NCI-H1048 (cell line): ENCODE measurements at places on chromosomes 1 and 21.

- DNase-seq: no peak
These were observed 58.6 kb upstream of the GJB5 start for GRCh38 chr1:34696230-34696629.

GRCh38 chr1:86948212-86948611 is 33.8 kb downstream of the HS2ST1 start:
- DNase-seq: no peak

DNA sequence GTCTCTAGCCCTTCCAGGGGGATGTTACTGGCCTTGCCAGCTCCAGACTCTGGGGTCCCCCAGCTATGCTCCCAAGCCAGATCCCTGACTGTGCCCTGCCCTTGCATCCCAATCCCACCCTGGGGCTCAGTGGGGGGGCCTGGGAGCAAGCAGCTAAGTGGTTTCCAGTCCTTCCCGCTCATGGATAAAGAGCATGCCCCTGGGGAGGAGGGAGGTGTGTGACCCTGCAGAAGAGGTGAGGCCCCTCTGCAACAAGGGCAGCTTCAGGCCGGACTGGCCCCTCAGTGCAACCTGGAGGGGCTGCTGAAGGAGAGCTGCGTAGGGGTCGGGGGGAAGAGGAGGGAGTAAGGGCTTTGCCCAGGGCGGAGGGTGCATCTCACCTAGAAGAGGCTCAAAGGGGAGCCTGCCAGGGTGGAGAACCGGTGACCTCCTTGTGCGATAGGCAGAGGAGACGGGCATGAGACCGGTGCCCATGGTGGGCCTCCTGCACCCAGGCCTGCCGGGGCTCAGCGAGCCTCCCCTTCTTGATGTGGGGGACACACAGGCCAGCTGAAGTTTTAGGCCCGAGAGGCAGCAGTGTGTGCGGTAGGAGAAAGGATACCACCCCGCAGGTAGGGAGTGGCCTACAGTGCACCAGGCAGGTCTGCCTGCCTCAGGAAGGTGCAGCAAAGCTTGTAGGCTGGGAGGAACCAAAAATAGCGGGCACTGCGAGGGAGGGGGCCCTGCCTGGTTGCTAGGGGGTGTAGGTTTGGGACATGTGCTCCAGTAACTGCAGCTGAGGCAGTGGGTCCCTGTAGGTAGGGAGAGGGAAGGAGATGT is 3.1 kb downstream of the OBSCN start:
- no peak for DNase-seq

DNA sequence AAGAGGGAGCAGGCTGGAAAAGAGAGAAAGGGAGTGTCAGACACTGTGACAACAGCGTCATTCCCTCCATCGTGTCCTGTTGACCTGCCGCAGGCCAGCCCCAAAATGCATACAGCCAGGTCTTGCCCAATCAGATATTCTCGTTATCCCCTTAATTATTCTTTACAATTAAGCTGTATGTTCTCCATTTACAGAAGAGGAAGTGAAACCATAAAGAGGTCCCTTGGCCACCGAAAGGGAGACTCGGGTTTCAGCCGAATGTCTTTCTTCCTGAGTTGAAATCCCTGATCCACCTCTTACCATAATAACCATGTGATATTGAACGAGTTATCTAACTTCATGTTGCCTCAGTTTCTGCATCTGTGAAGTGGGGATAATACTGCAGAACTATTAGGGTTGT is 70.5 kb downstream of the IGSF21 start:
- DNase-seq: no peak

DNA sequence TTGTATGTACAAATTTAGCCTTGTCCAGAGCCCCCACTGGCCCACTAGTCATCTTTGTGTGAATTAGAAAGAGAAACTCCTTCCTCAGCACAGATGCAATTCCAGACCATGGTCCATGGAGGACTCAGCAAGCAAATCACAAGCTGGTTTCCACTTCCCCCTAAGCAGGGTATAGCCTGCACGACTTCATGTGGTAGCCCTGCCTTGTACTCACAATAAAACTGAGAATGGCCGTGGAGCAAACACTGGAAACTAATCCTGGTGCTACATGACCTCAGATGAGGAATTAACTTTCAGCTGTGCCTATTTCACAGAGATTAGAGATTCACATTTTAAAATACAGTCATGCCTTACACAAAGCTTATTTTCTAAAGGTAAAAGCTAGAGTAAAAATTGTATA is 32.5 kb downstream of the KCNH1 start:
- no peak for DNase-seq

DNA sequence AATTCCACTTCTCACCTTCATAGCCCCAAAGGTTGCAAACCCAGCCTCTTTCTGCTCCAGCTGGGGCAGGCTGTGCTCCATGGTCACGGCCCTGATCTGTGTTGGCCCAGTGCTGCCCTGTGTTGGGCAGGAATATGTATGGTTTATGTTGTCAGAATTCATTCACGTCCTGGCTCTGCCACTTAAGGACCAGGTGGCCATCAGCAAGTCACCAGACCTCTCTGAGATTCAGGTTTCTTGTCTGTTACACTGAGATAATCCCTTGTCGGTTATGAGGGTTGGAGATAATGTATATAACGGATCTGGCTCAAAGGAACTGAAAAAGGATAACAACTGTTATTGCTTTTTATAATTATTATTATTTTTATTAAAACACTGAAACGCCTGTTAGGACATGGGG is 39.1 kb upstream of the SELENON start:
- DNase-seq: no peak

- DNase-seq: no peak
These were observed 10.9 kb downstream of the OLIG2 start for GRCh38 chr21:33036430-33037162.

- no peak for DNase-seq
These were observed 265.0 kb upstream of the USP24 start for GRCh38 chr1:55480029-55480795.

DNA sequence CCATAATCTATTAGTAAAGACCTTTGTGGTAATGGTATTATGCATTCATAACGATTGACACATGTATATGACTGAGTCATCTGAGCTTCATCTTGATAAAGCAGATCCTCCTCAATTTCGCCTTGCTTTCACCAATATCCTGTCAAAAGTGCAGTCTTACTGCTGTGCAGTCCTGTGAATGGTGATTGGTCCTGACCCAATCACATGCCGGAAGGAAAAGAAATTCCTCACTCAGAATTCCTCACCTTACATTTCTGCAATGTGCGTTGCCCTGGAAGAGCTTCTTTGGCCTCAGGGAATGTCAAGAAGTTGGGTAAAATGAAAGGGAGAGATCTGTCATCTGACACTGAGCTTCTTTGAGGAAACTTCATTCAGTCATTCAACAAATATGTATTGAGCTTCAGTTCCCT is 121.0 kb upstream of the TSPAN2 start:
- DNase-seq: no peak

DNA sequence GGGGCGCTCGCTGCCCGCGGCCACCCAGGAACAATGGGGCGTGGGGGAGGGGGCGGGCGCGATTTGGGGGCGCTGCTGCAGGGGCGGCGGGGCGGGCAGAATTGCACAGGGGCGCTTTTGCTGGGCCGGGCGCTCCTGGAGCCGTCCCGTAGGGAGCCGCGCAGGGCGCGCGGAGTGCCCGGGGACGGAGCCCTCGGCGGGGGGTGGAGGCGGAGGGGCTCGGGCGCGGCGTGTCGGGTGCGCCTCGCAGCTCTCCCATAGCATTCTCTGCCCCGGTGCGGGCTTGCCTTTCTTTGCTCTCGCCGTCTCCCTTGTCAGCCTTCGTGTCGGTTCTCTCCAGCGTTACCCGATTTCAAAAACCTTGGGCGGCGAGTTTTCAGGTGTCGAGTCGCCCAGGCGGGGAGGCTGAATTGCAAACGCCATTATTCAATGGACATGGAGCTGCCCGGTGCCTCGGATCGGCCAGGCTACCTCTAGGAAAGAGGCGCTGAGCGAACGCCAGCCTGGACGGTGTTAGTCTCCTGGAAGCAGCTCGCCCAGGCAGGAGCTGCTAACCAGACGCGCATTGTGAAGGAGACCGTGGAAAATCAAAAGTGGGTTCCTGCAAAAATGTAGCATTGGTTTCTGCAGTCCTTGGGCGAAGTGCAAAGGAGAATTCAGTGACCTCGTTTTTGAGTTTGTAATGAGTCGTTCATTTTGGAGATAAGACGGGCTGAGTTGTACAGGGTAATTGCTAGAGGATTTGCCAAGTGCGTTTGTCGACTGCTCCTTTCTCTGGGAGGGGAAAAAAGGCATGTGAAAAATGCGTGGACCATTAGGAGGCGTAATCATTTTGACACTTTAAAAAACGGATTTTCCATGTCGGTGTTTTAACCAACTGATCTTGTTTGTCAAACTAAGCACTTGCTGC is 626 bp downstream of the CXADR start:
- DNase-seq: no peak

DNA sequence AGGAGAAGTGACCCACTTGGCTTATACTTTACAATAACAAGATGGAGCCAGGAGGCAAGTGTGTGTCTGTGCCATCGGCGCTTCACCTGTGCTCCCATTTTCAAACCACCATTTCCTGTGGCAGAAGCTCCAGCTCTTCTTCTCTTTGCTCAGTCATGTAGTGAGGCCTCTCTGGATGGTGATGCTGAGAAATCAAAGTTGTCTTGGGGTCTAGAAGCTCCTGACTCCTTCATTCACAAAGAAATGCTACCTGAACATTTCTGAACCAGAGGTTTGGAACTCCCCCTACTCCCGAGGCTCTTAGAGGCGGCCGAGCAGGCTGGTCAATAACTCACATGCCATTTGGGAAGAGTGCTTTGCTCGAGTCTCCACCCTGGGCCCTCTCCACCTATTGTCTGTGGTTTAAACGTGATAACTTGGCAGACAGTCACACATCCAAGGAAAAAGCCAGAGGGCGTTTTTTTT is 18.0 kb downstream of the SLAMF1 start:
- no peak for DNase-seq

- no peak for DNase-seq
These were observed 39.5 kb downstream of the EPHB2 start for GRCh38 chr1:22749919-22750684.

GRCh38 chr1:175319912-175320230 is 127.3 kb upstream of the KIAA0040 start:
- DNase-seq: no peak

DNA sequence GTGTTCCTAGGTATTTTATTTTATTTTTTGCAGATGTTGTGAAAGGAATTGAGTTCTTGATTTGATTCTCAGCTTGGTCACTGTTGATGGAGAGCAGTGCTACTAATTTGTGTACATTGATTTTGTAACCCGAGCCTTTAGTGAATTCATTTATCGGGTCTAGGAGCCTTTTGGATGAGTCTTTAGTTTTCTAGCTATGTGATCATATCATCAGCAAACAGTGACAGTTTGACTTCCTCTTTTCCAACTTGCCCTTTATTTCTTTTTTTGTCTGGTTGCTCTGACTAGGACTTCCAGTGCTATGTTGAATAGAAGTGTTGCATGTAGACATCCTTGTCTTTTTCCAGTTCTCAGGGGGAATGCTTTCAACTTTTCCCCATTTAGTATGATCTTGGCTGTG is 138.9 kb downstream of the LHX8 start:
- no peak for DNase-seq

DNA sequence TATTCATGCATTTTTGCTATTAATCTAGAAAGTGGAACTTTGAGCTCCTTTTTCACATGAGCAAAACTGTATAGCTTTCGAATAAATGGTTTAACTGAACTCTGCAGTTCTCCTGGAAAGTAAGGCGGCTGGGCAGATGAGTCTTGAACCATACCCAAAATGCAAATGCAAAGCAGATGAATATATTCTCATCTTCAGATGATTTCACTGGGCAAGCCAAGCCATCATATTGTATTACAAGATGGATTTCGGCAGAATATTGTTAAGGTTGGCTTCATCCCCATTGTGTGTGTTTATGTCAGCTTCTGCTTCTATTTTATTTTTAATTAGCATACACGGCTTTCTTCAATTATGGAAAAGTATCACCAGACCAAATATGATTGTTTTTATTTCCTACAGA is 209.6 kb downstream of the GREM2 start:
- DNase-seq: no peak

DNA sequence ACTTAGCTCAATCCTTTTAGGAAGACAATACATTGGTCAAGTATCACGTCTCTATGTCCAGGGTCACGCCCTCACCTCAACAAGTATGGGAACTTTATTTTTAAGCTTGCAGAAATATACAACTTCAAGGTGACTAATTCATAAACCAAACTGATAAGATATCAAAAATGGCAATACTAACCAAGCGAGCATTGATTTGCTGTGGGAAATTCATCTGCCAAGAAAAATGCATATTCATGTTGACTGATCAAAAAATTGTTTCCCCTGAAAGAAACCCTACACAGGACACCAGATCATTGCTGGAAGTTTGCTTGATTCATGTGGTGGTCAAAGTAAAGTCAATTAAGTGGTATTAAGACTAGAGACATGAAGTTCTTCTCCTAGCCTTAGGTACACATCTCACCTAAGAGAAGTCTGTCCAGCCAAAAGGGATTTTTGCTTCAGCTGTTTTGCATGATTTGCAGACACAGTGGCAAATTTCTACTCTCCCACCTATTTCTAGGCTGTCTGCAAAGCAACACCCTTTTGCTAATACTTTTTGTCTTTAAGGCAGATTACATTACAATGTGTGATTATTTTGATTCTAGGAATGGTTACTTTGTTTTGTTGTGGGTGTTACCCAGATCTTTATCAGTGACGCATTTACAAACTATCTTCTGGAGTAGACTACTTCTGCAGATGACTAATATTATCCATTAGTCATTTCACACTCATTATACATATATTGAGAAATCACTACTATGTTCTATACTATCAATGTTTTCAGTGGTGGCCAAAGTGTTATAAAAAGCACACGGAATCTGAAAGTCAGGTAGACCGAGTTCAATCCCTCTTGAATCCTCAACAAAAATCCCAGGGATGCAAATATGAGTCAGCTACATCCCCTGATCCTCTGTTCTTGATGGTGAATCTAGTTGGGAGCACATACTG is 12.4 kb downstream of the SAMSN1 start:
- no peak for DNase-seq

- no peak for DNase-seq
These were observed 526.3 kb downstream of the MATN1 start for GRCh38 chr1:30196872-30197638.

DNA sequence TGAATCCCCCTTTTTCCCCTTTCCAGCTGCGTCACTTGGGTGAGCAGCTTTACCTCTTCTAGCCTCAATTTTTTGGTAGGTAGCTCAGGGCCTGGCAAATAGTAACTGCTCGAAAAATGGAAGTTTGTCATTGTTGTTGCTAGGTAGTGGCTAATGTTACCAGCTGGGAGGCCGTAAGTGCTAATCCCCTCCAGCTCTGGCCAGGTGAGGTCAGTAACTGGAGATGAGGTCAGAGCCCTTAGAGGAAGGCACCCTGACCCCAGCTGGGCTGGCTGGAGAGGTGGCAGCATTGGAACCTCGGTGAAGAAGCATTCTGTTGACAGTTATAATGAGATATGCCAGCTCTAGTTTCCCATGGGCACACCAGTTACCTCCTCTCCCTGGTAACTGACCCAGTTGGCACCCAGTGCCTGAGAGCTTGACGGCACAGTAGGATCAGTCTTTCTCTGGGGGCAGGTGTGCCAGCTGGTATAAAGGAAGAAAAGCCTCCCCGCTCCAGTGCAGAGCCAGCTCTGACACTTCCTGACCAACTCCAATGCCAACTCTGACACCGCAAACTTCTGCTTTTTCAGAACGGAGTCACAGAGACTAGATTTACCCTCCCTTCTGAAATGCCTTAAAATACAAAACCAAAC is 35.0 kb upstream of the SLC2A1 start:
- DNase-seq: no peak

- DNase-seq: no peak
These were observed 62.5 kb downstream of the IL23R start for GRCh38 chr1:67228791-67229190.

GRCh38 chr1:183251959-183252450 is 65.9 kb downstream of the LAMC2 start:
- DNase-seq: no peak
